ENCODE measurements at places on chromosomes 4 and X.

DNA sequence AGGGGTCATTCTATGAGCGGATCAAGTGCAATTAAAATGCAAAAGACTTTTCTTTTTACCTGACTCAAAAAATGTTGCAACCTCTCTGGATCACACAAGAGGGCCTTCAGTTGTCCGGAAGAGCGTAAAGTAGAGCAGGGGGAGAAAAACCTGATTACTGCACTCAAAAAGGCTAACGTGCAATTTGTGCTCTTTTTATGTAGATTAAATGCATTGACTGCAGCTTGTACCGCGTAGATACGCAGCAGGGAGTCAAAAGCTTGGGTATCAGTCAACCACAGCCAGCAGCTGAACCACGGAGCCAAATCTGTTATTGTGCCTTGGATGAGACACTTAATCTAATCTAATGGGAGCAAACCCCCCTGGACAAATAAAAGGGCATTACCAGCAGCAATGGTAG, 107.3 kb upstream of the RAI2 start:
- no peak for DNase-seq

DNA sequence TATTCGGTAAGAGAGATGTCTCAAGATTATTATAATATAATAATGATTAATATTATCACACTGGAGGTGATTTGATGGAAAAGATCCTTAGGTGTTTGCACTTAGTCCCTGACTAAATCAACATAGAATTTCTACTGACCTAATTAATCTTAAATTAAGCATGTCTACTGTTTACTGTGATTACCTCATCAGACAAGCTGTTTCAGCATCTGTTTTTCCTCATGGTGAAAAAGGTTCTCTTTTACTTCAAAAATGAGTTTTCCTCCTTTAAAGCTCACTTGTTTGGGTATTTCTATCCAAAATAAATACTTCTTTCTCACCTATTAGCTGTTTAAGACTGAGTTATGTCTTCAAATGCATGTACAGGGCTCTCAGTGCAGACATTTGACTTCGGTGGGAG, 407.8 kb downstream of the NKX6-1 start:
- DNase-seq, result no peak

- no peak for DNase-seq
These were observed 353.0 kb upstream of the SLC7A11 start for GRCh38 chr4:138595171-138595570.

DNA sequence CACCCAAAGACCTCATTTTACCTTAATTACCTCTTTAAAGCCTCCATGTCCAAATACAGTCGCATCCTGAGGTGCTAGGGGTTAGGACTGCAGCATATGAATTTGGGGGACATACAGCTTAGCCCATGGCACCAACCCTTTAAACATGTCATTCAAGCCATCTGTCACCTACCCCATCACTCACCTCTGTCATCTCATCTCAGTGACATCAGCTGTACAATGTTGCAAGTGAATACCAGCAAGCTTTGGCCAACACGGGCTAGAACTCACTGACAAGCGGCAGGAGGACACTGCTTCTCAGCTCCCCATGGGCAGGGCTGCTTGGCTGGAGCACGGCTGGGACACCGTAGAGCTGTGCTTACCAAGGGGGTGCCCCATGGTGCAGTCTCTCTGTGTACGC, 107.5 kb downstream of the STK32B start:
- no peak for DNase-seq

GRCh38 chrX:4240541-4241194, 527.2 kb upstream of the PRKX start:
- peak; percentile 41 for DNase-seq

DNA sequence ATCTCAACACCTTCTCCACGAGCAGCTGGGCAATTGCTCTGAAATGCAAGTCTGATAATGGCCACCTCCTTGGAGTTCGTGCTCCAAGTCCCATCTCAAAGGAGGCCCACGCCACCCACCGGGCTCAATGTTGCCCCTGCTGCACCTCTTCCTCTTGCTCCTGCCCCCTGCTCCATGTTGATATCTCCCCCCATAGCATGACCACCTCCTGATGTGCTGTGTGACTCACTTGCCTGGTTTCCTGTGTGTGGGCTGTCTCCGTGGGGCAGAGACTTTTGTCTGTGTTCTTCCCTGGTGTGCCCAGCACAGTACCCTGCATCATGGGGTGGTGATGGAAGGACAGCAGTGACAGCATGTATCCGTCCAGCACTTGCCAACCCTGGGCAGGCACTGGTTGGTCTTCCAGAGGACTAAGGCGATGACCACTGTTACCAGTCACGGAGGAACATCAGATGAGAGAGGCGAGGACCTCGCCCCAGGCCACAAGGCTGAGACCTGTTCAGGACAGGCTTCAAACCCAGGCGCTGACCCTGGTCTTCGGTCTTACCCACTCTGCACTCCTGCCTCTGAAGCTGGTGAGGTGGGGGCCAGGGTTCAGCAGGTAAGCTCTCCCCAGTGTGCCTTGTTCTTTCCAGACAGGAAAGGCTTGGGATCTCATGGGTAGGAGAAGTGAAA, 104.6 kb upstream of the LRPAP1 start:
- DNase-seq, result no peak

GRCh38 chrX:150544835-150545770, 23.3 kb upstream of the MTM1 start:
- no peak for DNase-seq

DNA sequence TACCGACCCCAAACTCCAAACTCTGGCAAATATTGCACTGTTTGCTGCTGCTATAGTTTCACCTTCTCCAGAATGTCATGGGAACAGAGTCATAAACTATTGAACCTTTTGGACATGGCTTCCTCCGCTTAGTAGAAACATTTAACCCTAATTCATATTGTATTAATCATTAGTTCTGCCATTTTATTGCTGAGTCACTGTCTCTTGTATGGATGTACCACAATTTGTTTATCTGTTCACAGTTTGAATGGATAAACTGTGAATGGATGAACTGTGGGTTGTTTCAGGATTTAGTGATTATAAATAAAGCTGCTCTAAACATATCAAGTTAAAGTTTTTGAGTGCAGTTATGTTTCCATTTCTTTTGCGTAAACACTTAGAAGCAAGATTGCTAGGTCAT, 10.1 kb downstream of the ANXA10 start:
- no peak for DNase-seq

GRCh38 chr4:56731857-56732256, 50.8 kb upstream of the HOPX start:
- no peak for DNase-seq

GRCh38 chr4:74258963-74259362, 49.3 kb upstream of the EPGN start:
- DNase-seq, result no peak

GRCh38 chrX:97401586-97402136, 518.0 kb downstream of the RPA4 start:
- peak; percentile 29 for DNase-seq

DNA sequence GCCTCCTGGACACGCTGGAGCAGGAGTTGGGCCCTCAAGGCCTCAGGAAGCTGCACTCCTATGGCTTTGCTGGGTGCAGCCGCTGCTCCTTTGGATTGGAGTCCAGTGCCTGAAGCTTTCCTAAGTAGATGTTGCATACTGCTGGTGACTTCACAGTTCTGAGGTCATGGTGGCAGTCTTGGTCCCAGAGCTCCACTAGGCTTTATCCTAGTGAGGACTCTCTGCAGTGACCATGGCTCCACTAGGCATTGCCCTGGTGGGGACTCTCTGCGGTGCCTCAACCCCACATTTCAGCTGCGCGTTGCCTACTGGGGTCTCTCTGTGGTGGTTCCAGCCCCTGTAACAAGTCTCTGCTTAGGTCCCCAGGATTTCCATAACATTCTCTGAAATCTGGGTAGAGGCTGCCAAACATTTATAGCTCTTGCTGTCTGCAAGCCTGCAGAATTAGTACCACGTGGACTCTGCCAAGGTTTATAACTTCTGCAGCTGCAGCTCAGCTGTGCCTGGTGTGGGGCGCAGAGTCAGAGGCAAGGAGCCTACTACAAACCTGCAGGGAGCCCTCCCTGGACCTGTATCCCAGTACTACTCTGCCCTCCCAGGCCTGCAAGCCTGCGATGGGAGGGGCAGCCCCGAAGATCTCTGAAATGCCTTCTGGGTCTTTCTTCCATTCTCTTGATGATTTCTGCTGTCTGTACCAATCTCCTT, 46.0 kb upstream of the NFKB1 start:
- DNase-seq, result no peak

DNA sequence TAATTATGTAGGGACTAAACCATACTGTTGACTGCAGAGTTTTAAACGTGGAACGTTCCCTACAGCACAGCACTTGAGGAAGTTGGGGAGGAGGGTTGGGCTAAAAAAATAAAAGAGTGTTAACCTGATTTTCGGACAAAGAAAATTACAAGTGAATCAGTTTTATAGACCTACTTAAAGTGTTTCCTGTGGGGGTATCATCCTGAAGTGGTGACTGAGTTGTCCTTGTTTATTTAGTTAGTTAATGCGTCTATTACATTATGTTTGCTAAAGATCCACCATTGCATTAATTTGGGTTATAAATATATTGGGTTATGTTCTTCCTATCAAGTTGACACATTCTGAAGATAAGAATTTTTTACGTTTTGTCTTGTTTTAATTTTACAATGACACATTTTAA, 14.7 kb downstream of the UNC5C start:
- DNase-seq, result no peak

- DNase-seq, result peak; percentile 15
These were observed 494 bp downstream of the SPOCK3 start for GRCh38 chr4:167233685-167234315.

GRCh38 chrX:102672856-102673255, 21.6 kb downstream of the GPRASP1 start:
- no peak for DNase-seq

- no peak for DNase-seq
These were observed 55.0 kb downstream of the SH3KBP1 start for GRCh38 chrX:19832191-19832965.

DNA sequence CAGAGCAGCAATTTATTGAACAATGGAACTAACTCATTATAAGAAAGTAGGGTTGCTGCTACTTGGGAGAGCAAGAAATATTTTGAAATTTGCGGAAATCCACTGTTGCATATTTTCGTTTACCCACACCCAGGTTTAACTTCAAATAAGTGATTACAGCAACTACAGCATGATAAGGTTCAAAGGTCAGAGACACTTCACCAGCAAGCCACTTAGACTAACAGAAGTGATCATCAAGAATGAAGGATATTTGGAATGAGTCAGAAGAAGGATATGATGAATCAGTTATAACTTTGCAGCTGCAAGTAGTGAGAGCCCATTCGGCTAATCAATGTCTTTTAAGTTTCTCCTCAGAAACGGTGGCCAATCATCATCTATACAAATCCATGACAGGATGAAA, 199.3 kb downstream of the TMA16 start:
- no peak for DNase-seq

DNA sequence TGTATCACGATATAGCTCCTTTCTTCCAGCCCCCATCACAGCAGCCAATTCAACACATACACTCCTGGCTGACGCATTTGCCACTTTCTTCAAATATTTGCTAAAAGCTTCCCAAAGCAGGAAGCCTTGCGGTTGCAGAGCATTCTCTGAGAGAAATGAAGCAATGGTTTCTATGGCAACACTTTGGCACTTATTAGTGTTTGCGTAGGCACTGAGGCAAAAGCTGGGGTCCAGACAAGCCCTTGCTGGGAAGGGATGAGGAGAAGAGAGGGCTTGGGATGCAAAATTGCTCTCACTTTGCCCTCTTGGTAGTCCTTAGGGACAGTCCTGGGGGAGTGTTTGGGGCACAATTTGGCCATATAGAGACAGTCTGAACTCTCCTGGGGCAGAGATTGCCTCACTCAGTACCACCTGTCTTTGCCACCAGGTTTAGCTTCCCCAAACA, 55.0 kb upstream of the PAK3 start:
- DNase-seq, result peak; percentile 26

- DNase-seq, result no peak
These were observed 55.5 kb upstream of the ADGRG2 start for GRCh38 chrX:19177721-19178120.

GRCh38 chrX:18353931-18354368, 538 bp downstream of the SCML2 start:
- DNase-seq, result peak; percentile 6

DNA sequence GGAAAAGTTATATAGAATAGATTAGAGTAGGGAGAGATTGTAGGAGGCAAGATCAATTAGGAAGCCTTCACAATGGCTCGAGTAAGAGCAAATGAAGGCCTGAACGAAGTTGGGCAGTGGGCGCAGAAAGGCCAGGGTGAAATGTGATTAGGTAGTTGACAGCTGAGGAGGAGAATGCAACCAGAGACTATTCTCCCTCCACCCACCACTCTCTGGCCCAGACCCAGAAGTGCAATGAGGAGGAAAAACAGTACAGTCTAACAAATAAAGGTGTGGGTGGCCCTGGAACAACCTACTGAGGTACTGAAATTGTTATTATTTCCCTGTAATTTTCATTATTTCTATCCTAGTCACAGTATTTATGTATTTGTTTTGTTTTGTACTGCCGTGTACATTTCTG, 176.7 kb downstream of the SLC39A8 start:
- DNase-seq, result no peak

DNA sequence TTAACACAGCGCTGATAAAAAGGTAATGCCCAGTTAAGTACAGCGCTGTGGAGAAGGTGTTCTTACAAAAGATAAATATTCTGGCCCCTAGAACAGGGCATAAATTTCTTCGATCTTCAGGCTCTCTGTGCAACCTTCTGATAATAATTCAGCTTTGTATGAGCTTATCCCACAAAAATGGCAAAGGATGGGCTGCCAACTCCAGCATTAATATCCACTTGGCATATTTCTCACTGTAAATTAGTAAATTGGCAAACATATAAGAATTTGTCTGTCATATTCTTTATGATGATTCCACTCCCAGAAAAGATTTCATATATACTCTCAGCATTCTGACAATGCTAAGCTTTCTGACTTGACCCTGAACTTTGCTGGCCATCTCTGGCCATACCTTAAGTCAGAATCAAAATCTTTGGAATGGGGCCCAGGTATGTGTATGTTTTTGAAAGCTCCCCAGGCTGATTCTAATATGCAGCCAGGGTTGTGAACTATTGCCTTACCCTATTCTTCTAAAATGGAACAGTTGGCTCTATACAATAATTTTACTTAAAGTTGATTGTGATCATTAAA, 134.8 kb downstream of the FRYL start:
- DNase-seq, result no peak

DNA sequence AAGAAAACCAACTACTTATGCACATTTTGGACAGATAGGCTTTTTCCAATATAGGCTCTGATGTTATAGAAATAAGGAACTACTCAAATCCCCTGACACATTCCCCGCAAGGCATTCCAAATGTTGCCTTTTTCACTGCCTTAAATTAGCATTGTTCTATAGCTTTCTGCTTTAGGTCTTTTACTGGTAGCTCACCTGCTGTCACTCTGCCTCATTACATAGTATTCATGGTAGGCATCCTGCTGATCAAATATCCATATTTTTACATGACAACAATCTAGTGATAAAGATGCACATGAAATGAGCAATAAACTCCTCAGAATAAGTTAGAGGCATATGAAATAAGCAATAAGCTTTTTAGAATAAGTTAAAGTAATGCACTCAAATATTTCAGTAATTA, 542.7 kb downstream of the FAM133A start:
- no peak for DNase-seq

- DNase-seq, result no peak
These were observed 1060.2 kb downstream of the TECRL start for GRCh38 chr4:63348735-63349673.
